NCI-H1930 (cell line): ENCODE measurements at places on chromosomes 6 and 20.

GRCh38 chr6:136037876-136038460 lies 186.5 kb downstream of the PDE7B start:
- no peak for DNase-seq

DNA sequence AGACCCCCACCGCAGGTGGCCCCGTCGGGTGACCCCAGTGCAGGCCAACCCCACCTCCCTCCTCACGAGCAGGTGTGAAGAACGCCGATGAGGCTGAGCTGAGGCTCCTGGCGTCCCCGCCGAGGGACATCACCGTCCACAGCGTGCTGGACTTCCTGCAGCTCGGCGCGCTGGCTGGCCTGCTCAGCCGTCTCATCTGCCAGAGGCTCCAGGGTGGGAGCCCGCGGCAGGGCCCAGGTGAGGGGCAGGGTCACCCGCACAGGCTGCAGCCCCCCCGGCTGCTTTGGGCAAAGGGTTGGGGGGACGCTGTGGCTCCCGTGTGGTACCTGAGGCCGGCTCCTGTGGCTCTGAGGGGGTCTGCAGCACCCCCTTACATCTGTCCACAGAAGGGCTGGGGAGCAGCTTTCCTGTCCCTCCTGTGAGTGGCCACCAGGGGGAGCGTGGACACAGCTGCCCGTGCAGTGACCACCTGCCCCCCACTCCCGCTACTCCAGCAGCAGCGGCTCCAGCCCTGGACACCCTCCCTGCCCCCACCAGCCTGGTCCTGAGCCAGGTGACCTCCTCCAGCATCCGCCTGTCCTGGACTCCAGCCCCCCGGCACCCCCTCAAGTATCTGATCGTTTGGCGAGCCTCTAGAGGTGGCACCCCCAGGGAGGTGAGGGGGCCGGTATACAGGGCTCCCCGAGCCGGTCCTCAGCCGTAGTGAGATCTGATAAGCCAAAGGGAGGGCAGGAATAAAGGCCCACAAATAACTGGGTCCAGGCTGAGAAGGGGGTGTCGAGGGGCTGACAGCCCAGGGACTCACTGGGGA lies 16.5 kb downstream of the COL20A1 start:
- DNase-seq, result no peak

GRCh38 chr6:21769405-21769861 lies 175.9 kb downstream of the SOX4 start:
- no peak for DNase-seq

- no peak for DNase-seq
Measured at GRCh38 chr20:37935435-37935834, 32.5 kb downstream of the VSTM2L start.

- DNase-seq, result no peak
Measured at GRCh38 chr6:44809258-44809657, 421.8 kb downstream of the CDC5L start.

- DNase-seq, result no peak
Measured at GRCh38 chr6:132495604-132496079, 17.3 kb downstream of the STX7 start.

DNA sequence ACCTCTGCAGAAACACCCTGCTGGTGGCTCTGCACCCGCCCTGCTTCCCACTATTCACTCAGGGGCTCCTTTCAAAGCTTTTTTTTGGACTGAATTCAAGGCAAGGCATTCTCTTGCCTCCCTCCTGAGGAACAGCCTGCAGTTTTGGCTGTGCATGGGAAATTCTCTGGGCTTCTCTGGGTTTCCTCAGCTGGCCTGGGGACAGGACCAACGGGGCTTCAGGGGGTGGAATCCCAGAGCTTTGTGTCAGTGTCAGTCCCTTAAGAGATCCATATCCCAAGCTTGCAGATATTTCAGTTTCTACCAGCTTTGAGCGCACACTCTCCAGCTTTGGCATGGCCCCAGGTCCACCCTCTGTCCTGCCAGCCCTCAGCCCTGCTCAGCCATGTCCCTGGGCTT lies 2.0 kb downstream of the SCRT2 start:
- DNase-seq, result no peak

GRCh38 chr6:83488861-83489260 lies 23.5 kb upstream of the PRSS35 start:
- no peak for DNase-seq

GRCh38 chr6:106182455-106182854 lies 96.3 kb downstream of the PRDM1 start:
- DNase-seq, result no peak

DNA sequence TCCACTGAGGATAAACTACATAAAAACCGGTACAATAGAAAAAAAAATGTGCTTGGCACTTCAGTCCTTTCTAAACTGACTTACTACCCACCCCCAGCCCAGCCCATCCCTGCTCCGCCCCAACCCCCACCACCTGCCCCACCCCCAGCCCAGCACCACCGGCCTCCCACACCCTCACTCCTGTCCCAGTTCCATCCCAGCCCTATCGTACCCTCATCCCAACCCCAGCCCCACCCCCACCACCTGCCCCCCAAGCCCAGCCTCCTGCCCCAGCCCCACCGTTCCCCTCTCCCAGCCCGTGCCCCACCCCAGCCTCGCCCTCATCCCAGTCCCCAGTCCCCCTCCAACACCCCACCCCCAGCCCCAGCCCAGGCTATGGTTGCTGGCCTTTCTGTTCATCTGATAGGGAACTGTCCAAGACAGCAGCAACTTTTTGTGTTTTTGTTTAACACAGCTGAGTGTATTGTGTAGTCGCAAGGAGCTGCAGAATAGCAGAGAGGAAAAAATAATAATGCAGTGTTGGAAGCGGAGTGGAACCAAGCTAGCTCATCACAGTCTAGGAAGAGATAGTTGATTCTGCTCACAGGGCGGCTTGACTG lies 61.9 kb downstream of the SASH1 start:
- no peak for DNase-seq

DNA sequence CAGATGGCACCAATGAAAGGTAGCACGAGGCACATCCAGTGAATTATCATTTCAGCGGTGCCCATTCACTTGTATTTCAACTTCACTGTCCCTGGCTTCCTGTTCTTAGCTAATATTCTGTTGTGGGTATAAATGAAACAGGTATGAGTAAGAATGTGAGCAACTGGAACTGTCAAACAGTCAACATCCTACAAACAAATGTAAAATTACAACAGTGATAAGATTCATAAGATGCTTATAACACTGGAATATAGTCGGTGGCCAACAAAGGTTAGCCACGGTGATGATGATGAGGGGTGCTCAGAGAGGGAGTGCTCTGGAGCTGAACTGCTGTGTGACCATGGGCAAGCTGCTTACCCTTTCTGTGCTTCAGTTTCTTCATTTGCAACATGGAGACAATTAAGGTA lies 74.9 kb upstream of the TOX2 start:
- DNase-seq, result no peak

- no peak for DNase-seq
Measured at GRCh38 chr6:137731600-137731959, 135.5 kb upstream of the TNFAIP3 start.

DNA sequence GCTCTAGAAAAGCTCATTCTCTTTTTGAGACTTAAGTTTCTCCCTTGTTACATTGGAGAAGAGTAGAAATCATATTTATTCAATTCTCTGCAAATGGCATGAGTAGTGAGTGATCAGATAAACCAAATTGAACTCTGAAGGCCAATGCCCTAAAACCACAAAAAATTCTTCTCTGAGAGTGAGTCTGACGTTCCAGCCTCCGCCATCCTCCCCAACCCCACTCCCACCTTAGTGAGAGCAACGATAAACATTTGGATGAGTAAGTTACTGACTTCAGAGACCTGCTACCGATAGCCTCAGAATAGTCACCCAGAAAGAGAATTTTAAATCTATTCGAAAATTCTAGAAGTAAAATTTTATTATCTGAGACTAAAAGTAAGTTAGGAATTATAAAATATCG lies 94.6 kb downstream of the TFAP2A start:
- no peak for DNase-seq

DNA sequence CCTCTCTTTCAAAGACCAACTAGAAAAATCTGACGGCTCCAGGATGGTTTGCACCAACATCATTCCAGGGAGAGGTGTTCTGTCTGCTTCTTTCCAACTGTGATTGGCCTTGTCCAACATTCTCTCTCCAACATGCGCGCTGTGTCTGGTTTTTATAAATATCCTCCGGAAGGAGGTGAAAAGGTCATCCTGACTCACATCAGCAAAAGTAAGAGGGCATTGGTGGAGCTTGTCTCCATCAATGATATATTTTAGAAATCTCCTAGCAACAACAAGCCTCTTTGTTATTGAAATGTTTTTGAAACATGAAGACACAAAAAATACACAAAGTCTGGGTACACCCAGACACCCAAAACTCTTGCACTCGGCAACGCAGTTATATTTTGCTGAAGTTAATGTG lies 475.3 kb upstream of the JARID2 start:
- no peak for DNase-seq

DNA sequence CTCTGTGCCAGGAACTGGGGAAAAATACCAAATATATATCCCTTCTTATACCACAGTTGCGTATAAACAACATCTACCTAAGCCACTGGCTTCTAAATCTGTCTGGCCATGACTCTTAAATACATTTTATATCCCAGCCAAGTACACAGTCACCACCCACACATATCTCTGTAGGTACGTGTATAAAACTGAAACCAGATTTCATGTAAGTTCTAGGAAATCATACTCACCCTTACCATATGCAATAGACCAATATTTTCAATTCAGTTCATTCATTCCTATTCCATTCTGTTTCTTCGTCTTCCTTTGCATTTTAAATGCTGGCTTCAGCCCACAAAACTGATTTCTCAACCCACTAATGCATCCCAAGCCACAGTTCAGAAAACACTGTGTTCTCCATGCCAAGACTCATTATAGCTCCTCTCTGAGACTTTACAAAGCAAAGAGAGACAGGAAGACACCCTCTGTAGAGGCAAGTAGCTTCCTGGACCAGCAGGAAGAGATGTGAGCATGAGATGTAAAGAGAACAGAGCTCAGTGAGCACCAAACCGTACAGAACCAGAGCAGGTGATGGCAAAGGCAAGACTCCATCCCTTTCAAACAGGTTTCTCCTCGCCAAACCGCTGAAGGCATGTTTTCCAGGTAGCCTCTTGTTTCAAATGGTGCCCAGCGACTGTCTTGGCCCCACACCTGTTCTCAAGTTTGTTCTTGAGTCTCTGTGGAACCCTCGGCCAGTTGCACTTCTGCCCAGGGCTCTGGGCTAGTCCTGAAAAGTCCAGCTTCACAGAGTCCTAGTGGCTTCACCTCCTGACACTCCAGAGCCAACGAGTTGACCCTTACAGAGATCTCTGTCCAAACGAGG lies 18.7 kb downstream of the FAM50B start:
- no peak for DNase-seq

DNA sequence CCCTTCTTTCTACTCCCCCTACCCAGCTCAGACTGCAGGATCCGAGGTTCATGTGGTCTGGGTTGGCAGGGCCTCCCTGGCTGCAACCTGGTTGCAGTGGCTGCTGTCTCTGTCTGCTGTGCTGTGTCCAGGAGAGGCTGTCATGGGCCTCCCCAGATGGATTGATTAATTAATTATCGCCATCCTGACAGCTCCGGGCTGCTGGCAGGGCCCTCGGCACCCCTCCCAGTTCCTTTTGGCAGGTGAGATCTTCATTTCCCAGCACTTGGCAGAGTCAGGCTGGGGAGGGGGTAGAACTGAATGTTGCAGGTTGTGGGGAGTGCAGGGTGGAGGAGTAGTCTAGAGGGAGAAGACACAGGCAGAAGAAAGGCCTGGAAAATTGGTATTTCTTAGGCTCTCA lies 56.7 kb upstream of the ZFAND3 start:
- no peak for DNase-seq

DNA sequence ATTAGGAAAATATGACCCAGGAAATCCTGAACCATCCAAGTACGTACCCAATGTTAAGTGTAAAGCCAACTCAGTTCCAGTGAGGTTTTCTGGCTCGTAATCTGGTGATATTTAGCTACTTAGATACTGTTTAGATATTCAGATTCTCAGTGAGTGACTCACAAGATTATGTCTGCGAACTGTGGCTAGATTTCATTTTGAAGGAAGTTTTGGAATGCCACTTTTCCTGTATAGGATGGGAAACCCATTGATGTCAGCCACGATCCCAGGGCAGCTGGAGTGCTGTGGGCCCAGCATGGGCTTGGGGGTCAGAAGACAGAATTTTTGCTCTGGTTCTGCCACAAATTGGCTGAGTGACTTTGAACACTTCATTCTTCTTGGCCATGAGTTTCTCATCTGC lies 76.3 kb downstream of the TMEM170B start:
- DNase-seq, result no peak

DNA sequence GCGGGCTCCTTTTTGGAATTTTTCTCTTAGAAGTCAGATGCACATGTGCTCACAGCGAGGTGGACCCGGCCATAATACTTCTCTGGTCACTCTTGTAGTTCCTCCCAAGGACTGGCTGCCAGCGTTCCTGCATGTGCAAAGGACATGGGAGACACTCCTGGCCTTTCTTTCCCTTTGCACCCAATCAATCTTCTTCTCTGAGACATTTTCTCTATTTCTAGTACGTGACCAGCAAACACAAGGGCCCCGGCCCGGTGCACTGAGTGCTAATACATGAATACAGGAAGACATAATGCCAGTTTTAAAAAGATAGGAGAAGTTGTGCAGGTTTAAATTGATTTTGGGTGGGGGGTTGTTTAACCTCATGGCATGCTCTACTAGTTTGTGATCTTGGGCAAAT lies 233.6 kb downstream of the SMOC2 start:
- no peak for DNase-seq

DNA sequence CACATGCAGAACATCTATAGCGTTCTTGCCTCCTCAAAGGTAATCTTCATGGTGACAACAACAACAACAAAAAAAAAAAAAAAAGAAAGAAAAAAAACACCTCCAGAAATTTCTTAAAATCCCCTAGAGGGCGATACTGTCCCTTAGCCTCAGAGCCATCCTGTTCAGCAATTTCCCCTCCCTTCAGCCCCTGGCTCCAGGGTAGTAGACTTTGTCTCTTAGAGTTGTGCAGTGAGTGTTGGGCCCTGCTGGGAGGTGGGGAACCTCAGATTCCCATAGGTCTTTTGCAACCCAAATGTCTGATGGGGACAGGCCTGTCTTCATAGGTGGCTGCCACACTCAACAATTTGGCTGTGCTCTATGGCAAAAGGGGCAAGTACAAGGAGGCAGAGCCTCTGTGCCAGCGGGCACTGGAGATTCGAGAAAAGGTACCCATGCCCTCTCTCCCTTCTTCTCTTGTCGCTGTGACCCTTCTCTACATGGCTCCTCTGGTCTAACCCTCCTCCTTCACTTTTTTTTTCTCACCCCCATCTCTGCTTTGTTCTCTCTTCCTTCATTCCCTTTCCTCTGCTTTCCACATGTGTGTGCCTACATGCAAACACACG lies 6.0 kb upstream of the PTK7 start:
- DNase-seq, result no peak
